A549 treated with CORT108297 at 1 μM for 4 hours (cell line): ENCODE measurements at places on chromosomes 3 and 15. TPM values are rescaled to one million over a fixed set of nuclear protein-coding genes. Genes with fewer than 3 reads are reported as not detected.

HDAC11 gene
- 5.8 to 9.6 TPM (median 8.3 TPM) in 5 replicates for total RNA-seq

ZMAT3 gene
- 5.5 to 7.4 TPM (median 6.0 TPM) in 5 replicates for total RNA-seq

DUOXA2 gene
- not detected in 5 replicates for total RNA-seq

CADPS gene
- not detected in 5 replicates for total RNA-seq

CPEB1 gene
- 2.9 to 3.6 TPM (median 3.3 TPM) in 5 replicates for total RNA-seq

IL16 gene
- total RNA-seq, result 0.07 to 0.25 TPM (median 0.17 TPM) in 3 of 5 replicates, not detected in the others

ALDH1L1 gene
- 0.14 to 0.36 TPM (median 0.17 TPM) in 5 replicates for total RNA-seq

IL5RA gene
- not detected in 5 replicates for total RNA-seq

CNTN6 gene
- not detected in 5 replicates for total RNA-seq

CD47 gene
- total RNA-seq, result 35.2 to 44.2 TPM (median 40.0 TPM) in 5 replicates

GRIP2 gene
- total RNA-seq, result 1.1 to 2.2 TPM (median 1.9 TPM) in 5 replicates

MB21D2 gene
- 4.6 to 5.7 TPM (median 5.2 TPM) in 5 replicates for total RNA-seq
